ENCODE measurements at places on chromosomes 12 and 14.

- DNase-seq: peak; percentile 84
Measured at GRCh38 chr14:58280954-58281787, 17.2 kb upstream of the ARID4A start.

GRCh38 chr12:112183141-112184021, 58.0 kb downstream of the TRAFD1 start:
- no peak for DNase-seq

DNA sequence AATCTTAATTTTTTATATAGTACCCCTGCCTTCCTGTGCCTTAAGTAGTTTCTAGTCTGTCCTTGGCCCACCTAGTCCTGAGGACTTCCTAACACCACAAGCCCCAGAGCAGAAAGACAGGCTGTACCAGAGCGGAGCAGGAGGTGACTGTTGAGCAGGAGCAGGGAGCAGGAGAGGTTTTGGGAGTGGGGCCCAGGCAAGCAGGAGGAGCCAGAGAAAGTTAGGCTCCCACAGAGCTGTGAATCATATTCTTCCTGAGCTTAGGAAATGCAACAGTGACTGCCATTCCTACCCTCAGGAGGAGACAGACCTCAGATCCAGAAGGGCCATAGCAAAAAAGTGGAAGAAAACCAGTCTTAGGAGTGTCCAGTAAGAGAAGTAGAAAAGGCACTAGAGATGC, 28.3 kb upstream of the COL2A1 start:
- DNase-seq: no peak

DNA sequence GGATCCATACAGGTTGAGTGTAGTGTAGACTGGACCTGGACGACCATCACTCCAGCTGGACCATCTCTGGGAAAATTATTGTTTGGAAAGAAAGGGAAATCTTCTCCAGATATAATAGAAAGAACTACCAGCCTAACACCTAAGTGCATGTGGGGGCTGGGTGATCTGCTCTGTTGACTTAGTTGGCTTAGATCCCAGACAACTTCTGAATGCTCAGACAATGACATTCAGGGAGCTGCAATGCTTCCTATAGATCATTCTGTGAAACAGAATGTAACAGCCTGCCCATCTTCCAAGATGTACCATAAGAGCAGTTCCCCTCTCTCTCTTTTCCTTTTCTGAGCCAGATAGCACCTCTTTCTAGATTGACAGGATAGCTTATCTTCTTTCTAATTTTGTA, 572.8 kb upstream of the STXBP6 start:
- DNase-seq: no peak

DNA sequence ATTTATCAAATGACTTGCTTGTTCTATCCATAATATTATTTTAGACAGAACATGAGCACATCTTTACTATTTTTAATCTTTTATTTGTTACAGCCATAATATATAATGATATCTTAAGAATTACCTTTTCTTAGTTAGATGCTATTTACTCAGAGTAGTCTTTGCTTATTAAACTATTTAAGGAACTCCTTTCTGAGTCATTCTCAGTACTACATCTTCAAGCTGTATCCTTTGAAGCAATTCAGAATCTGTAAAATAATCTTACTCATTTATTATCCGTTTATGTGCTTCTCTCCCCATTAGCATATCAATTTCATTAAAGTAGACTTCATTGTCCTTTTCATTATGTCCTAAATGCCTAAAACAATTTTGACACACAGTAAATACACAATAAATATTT, 240.4 kb upstream of the FAR2 start:
- DNase-seq: no peak

DNA sequence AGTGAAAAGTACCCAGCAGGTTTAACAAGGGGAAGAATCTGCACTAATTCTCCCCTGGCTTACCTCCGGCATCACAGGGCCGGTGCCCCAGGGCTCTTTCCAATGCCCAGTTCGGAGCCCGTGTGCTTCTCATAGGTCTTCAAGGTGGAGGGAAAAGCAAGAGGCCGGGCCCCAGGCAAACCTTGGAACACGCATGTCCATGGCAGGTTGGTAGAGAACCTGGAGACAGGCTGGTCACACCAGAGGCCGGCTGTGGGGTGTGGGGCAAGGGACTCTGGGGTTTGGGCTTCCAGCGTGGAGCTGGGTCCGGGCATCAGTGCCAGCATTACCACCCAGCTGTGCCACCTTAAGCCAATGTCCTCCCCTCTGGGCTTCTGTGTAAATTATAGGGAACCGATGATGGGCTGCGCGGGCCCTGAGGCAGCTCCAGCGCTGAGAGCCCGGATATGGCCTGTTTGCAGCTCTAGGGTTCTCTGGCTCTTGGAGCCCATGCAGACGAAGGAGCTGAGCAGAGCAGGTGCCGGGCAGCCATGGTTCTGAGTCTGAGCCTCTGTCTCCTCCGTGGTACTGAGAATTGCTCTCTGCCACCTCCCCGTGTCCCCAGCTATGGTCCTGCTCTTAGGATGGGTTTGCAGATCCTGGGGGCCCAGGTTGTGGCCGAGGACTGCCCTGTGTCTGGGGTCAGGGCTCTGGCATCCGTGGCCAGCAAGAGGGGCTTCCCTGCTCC, 197.0 kb upstream of the C14orf180 start:
- DNase-seq: no peak

- no peak for DNase-seq
Measured at GRCh38 chr12:44375694-44376093, 500.4 kb downstream of the NELL2 start.

DNA sequence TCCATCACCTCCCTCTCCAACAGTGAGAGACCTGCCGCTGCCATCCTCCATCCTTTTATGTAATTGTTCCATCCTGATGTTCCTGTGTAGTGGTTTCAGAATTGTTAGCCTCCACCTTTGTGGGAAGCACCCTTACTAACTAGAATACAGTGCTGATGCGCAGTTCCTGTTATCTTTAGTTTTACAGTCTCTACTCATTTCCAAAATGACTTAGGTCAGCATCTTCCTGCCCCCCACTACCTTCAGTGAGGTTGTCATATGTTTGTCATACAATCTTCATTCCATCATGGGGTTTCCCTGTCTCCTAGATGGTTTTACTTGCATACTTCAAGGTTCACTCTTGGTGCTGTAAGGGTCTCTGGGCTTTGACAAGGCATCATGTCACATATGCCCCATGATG, 69.8 kb downstream of the EML1 start:
- DNase-seq: no peak

DNA sequence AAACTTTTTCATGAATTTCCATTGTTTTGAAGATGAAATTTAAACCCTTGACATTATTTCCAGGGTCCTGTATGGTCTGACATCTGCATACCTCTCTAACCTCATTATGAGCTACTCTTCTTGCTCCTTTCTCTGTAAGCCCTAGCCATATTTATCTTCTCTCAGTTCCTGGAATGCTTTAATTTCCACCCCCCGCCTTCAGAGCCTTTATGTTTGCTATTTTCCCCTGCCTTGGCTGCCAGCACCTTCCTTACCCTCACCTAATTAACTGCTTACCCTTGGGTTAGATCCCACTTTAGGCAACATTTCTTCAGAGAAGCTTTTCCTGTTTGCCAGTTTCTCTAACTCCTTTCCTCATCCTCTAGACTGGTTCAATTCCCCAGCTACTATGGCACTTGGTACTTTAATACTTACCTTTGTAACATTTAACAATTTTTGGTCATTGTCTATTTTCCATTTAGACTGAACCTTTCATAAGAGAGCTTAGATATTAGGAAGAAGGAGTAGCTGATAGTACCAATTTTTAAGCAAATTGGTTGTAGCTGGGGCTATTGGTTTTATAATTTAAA, 6.0 kb downstream of the STYX start:
- DNase-seq: no peak

- no peak for DNase-seq
Measured at GRCh38 chr12:103833095-103833775, 7.8 kb downstream of the NT5DC3 start.

DNA sequence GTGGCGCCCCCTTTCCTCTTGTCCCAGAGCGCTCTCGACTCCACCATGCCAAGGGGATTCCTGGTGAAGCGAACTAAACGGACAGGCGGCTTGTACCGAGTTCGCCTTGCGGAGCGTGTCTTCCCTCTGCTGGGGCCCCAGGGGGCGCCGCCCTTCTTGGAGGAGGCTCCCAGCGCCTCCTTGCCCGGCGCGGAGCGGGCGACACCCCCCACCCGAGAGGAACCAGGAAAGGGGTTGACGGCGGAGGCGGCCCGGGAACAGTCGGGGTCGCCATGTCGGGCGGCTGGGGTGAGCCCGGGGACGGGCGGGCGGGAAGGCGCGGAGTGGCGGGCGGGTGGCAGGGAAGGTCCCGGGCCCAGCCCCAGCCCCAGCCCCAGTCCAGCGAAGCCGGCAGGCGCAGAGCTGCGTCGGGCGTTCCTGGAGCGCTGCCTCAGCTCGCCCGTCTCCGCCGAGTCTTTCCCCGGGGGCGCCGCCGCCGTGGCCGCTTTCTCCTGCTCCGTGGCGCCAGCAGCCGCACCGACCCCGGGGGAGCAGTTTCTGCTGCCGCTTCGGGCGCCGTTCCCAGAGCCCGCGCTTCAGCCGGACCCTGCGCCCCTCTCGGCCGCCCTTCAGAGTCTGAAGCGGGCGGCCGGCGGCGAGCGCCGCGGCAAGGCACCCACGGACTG, 376 bp downstream of the INSM2 start:
- DNase-seq: no peak

DNA sequence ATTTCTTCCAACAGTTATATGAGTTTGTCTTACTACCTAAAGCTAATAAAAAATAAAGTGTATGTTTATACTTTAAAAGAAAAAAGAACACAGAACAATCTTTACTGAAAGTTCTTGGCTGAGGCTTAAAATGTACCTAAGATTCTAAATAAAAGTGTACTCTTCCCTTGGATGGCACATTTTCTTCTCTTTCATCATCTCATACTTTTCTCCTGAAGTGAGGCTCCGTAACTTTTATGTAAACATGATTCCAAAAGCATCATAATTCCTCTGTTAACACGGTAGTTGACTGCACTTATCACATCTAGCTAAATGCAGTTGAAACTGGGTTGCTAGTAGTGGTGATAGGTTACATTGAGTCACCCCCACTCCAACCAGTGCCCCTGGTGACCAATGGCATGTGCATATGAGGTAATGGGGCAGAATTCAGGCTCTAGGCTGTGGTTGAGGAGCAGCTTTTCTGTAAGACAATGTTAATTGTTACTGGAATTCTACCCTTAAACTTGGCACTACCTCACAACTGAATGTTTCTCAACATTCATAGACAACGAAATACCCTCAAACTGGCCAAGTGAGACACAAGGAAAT, 38.4 kb downstream of the WASHC3 start:
- no peak for DNase-seq

DNA sequence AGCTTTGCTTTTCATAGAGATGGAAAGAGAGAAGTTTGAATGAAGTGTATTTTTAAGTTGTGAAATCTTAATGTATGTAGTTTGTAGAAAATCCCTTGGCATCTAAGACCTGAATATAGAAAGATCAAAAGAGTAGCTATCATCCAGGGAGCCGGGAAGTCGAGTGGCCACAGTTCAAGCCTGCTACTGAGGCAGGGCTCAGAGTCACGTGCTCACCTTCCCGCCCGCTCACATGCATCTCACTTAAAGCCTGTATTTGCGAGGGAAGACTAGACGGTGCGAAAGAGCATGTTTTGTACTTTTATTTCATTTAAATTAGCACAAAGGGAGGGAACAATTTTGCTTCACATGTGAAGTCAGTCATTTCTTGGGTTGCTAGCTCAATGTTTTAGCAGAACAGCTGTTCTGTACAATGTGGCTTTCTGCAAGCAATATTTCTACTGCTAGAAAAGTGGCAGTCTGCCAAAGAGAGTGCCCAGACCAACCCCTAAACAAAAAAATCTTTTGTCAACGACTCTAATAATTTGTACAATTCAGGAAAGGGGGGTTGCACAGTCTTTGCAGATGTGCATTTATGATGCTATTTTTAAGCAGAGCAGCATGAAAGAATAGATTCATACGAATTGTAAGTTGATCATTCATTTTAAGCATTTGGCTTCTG, 290.7 kb downstream of the NPAS3 start:
- peak; percentile 95 for DNase-seq

GRCh38 chr14:76939015-76939742, 89.3 kb downstream of the IRF2BPL start:
- DNase-seq: no peak

Measured in pons (tissue), 1 donor.